ENCODE measurements at places on chromosomes 11 and 22.
A peak's percentile ranks its signal among the peaks of the same experiment; 100 is the strongest.

DNA sequence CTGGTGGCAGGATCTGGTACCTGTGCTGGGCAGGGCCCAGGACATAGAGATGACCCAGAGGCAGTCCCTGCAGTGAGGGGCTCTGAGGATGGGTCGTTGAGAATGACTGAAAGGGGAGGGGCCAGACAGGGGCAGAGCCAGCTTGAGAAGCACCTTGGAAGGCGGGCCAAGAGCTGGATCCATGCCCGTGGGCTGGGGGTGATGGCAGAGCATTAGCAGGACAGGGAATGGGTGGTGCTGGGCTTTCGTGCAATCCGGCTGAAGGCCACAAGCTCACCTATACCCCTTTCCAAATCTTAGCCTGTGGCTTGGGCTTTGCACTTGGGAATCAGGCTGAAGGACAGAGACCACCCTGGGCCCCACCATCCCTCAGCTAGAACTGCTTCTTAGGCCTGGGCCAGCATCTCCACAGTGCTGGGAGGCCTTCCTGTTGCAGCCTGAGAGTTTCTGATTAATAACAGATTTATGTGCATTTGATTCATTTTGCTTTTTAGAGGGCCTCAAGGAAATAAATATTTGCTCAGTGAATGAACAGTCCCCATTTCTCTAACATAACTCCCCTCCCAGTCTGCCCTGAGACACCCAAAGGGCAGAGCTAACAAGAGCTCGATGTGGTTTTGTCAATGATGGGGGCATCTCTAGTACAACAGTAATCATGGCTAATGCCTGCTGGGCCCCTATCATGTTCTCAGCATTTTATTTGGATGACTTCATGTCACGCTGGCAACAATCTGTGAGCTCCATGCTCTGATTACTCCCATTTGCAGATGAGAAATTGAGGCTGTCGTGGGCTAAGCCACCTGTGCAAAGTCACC lies 39.3 kb downstream of the RIBC2 start:
- no peak for DNase-seq

- DNase-seq: no peak
These were observed 105.9 kb upstream of the ARHGAP20 start for GRCh38 chr11:110818032-110818687.

DNA sequence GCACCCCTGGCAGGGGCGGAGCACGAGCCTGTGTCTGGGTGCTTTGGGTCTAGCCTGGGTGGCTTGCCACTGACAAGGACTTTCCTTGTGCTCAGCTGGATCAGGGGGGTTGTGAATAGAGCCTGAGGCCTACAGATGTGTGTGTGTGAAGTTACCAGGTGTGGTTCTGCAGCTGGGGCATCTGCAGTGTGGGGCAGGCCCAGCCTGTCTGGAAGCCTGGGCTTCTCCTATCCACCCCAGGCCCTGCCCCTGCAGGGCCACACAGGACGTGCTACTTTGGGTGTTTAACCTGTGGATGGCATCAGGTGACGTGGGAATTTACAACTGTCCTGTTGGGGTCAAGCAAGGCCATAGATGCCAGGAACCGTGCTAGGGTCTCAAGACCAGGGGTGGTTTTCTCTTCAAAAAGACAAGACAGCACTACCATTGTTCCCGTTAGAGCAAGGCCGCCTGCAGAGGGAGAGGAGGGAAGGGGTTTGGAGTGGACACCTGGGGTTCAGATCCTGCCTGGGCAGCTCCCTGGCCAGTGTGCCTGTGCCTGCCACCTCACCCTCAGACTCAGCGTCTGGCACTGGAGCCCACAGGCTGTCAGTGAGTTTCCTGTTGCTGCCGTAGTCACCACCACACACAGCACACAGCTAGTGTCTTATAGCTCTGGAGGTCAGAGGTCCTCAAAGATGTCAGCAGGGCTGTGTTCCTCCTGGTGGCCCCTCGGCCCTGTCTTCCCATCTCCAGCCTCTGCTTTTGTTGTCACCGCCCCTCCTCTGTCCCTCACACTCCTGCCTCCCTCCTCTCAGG lies 31.6 kb downstream of the CTTN start:
- no peak for DNase-seq

GRCh38 chr11:280706-281485 lies 2.7 kb downstream of the NLRP6 start:
- peak; percentile 50 for DNase-seq

DNA sequence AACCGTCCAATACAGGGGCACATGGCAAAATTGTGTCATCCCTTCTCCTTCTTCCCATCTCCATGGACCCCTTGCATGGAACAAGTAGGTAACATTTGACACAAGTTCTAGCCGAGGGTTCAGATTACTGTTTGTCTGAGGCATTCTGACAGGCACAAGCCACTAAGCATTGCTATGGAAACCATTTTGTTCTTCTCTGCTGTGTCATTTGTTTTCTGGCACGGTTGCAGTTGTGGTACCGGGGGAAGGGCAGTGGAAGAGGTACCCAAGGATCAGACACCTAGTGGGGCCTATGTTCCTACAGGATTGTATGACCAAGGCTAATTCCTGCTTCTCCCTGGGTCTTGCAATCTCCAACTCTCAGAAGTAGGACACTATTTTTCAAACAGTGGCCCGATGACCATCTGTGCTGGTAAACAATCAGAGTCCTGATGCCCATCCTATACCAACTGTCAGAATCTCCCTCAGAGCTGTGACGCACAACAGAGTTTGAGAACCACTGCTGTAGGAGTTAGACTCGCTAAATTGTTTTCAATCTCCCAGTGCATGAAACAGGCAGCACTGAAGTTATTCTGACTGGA lies 69.3 kb downstream of the KCNC1 start:
- DNase-seq: no peak

GRCh38 chr11:59191095-59191494 lies 19.2 kb downstream of the DTX4 start:
- no peak for DNase-seq

DNA sequence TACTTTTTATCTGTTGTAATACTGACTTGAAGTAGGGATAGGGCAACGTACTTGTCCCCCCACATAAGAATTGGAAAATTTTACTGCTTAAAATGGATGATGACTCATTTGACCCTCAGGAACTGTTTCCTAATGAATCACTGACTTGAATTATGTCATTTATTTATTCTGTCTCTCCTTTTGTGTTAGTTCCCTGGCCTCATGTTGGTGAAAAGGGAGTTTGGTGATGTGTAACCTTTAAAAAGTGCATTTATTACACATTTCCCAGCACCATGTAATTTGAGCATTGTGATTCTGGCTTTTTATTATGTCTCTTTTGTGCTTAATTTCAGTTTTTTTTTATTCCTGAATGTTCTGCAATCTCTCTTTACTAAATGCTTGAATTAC lies 20.3 kb upstream of the PGM2L1 start:
- DNase-seq: no peak

DNA sequence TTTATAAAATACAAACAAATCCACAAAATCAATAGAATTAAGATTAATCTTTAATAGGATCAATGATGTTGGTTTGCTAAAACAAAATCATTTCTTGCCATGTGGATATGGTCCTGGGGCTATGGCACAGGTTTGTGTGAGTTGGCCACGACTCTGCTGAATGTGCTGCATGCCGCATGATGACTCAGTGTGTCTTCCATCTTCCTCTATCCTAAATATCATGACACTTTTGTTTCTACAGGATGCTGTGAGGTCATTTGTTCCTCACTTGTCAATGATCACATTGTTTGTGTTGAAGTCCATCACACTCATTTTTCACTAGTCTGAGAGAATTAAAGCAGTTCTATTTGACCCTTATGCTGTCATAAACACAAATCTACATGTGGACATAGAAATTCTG lies 167.2 kb upstream of the ZBED5 start:
- no peak for DNase-seq

GRCh38 chr22:45905326-45905923 lies 71.5 kb downstream of the WNT7B start:
- DNase-seq: no peak

DNA sequence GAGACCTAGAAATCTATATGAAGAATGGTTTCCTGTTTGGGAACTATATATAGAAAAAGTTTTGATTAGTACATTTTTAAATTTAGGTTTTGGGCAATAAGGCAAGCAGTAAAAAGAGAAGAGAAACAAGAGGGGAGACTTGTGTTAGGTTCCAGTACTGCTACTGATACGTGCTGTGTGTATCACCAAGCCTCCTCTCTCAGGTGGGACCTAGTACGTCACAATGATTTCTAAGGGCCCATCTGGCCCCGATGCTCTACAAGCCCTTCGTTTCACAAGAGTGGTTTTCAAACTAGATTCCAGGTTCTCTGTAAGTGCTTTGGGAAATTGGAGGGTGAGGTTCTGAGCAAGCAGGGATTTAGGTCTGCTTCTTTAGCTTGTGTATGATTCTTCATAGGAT lies 39.2 kb downstream of the USP35 start:
- no peak for DNase-seq

DNA sequence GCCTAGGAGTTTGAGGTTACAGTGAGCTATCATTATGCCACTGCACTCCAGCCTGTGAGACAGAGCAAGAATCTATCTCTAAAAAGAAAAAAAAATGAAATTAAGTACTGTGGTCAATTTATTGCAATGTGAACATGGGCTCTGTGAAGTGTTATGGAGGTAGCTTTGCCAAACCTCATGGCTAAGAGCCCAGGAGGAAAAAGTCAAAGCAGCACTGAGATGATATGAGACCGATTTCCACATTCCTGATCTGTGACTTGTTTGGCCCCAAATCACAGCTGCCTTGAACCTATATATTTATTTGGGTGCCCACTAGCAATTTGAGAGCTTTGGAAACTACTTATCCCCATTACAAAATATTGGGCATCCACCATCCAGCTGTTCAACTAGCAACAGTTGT lies 29.8 kb upstream of the TMEM135 start:
- DNase-seq: no peak

- DNase-seq: no peak
These were observed 260.9 kb downstream of the KIRREL3 start for GRCh38 chr11:126739499-126740145.

GRCh38 chr11:25218036-25218435 lies 721.2 kb downstream of the LUZP2 start:
- no peak for DNase-seq

- peak; percentile 61 for DNase-seq
These were observed 50.5 kb upstream of the WNT7B start for GRCh38 chr22:46027211-46028105.

DNA sequence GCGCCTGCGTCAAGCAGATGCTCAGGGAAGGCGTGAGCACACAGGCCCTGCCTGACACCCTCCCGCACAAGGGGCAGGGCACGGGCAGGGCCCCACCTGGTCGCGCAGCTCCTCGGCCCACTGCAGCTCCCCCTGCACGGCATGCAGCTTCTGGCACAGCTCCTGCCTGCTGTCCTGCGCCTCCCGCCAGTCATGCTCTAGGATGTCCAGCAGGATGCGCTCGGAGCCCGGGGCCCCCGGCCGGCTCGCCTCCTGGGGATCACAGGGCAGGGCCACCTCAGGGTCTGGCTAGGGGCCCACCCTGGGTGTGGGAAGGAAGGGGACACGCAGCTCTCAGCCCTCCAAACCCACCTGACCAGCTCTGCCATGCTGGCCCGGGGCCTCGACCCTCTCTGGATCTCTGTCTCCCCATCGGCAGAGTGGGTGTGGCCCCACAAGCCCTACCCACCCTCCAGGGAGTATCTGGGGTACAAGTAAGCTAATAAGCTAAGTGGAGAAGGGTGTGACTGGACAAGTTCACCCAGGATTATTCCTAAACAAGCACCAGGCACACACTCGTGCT lies 10.7 kb downstream of the CARD10 start:
- peak; percentile 75 for DNase-seq

DNA sequence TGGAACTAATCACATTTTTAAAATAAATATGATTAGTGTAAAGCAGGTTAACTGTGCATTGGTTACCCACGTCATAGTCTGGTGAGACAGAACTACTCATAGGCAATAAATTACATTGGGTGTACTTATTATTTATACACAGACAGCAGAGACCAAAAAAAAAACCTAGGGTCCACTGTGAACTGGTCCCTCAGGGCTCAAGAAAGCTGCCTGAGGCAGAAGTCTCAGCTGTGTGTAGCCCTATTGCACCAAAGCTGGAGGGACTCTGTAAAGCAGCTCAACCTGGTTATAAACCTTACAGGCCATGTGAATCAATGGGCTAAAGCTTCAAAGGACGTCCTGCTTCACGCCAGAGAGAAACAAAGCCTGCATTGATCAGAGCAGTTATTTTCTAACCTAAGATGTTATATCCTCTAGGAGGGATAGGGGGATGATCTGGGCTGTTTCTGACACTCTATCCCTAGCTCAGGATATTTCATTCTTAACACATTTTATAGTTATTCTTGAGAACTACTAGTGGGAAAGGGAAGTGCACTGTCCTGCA lies 432.2 kb upstream of the ANO3 start:
- DNase-seq: no peak

GRCh38 chr11:117564321-117564720 lies 232.7 kb downstream of the DSCAML1 start:
- DNase-seq: no peak

GRCh38 chr11:105856954-105857353 lies 165.1 kb downstream of the MSANTD4 start:
- no peak for DNase-seq

DNA sequence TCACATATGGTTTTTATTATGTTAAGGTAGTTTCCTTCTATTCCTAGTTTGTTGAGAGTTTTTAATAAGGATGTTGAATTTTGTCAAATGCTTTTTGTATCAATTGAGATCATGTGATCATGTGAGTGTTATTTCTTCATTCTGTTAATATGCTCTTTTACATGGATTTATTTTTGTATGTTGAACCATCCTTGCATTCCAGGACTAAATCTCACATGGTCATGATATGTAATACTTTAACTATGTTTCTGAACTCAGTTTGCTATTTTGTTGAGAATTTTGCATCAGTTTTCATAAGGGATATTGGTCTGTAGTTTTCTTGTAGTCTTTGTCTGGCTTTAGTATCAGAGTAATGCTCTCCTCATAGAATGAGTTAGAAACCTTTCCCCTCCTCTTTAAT lies 43.2 kb downstream of the KCNQ1 start:
- no peak for DNase-seq

DNA sequence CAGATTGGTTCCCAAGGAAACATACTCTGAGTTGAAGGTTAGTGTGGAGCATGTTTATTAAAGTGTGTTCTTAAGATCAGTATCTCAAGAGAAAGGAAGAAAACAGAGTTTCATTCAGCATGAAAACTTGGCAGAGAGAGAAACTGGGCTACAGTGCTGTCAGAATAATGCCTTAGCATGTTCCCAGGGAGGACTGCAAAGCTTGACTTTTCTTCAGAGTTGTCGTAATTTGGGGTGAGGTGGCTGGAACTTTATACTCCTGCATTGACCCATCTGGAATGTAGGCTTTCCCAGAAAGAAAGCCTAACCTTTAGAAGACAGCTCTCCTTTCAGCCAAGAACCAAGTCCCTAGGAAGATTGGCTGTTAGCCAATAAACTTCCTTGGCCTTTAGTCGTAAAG lies 190.8 kb upstream of the CNTN5 start:
- DNase-seq: peak; percentile 4

GRCh38 chr11:94602430-94603372 lies 35.5 kb downstream of the PIWIL4 start:
- no peak for DNase-seq

- DNase-seq: no peak
These were observed 49.8 kb downstream of the MORC2 start for GRCh38 chr22:30918761-30919160.
